Posterior vena cava (tissue), 2 donors: ENCODE measurements at places on chromosomes 7 and 10.

DNA sequence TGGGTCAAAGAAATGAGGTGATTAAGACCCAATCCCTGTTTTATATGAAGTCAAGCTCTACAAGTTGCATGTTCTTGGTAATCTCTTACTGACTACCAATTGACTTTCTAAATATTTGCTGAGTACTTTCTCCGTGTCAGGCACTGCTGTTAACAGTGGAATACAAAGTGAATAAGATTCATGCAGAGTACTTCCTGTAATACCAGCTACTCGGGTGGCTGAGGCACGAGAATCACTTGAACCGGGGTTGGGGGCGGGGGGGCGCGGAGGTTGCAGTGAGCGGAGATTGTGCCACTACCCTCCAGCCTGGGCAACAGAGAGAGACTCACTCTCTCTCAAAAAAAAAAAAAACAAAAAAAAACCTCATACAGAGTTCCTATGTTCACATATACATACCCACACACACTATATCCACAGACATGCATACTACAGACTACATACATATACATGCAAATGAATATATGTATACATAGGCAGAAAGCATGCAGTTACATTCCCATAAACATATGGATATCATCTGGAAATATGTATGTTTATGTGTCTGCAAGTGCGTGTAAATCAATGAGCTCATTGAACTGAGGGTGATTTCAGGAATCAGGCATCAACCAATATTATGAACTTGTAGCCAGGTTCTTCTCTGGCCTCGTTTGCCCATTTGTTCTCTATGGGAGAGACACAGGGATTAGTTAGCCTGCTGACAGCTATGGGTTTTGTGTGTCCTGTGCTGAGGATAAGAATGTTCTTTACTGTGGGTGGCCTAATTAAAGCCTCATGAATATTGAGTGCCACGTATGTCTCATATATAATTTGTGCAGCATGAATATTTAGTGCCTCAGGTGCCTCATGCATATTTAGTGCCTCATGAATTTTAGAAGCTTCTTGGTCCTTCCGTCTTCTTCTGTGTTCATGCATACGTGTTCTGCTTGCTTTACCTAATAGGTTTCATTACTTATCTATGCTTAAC is 73.9 kb downstream of the BICC1 start:
- DNase-seq = no peak

GRCh38 chr10:102334101-102334500 is 61.4 kb upstream of the NFKB2 start:
- no peak for DNase-seq

DNA sequence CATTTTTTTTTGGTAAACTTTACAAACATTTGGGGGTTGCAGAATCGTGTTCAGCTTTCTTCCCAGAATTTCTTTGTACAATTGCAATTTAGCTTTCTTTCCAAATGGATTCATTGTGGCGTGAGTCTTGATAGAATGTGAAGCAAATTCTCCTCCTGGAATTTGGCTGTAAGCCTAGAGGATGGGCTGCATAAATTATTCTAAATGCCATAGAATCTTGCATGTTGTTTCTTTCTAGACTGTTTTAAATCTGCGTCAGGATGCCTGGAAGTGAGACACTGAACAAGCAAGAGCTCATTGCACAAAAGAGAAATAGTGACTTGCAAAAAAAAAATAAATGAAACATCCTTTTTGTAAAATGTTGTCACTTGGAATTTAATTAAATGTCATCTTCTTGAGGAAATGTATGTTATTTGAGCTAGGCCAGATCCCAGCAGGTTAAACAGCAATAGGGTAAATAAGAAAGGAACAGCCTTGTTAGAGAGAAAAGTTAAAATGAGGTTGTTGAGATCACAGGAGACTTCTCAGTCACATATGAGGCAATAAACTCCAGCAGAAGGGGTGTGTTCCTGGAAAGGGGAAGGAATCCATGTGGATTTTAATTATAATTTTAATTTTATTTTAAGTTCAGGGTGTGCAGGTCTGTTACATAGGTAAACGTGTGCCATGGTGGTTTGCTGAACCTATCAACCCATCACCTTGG is 483.0 kb downstream of the PLXDC2 start:
- no peak for DNase-seq

GRCh38 chr10:72563327-72563932 is 62.4 kb downstream of the MICU1 start:
- DNase-seq = no peak

DNA sequence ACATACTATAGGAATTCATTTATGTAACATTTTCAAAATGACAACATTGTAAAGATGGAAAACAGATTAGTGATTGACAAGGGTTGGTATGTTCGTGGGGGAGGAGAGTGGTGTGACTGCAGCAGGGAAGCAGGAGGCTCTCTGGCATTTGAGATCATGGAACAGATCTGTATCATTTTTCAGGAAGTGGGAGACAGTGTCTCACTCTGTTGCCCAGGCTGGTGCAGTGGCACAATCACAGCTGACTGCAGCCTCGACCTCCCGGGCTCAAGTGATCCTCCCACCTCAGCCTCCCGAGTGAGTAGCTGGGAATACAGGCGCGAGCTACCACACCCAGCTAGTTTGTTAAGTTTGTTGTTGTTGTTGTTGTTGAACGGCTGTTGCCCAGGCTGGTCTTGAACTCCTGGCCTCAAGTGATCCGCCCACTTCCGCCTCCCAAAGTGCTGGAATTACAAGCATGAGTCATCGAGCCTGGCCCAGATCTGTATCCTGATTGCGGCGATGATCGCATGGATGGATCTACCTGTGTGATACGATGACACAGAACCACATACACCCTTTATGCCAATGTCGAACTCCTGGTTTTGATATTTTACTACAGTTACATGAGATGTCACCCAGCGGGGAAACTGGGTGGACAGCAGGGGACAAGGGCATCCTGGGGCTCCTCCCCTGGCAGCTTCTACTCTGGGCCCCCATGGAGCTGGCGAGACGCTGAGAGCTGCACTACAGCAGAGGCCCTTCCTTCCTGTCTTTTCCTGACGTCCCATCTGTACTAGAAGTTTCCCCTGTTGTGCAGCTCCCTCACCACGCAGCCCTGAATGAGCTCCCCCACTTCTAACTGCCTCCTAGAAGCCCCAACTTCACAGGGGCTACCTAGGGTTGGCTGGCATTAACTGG is 12.3 kb upstream of the CYTH3 start:
- DNase-seq = peak; percentile 69

GRCh38 chr10:100502926-100503494 is 16.7 kb downstream of the SEC31B start:
- DNase-seq = no peak

DNA sequence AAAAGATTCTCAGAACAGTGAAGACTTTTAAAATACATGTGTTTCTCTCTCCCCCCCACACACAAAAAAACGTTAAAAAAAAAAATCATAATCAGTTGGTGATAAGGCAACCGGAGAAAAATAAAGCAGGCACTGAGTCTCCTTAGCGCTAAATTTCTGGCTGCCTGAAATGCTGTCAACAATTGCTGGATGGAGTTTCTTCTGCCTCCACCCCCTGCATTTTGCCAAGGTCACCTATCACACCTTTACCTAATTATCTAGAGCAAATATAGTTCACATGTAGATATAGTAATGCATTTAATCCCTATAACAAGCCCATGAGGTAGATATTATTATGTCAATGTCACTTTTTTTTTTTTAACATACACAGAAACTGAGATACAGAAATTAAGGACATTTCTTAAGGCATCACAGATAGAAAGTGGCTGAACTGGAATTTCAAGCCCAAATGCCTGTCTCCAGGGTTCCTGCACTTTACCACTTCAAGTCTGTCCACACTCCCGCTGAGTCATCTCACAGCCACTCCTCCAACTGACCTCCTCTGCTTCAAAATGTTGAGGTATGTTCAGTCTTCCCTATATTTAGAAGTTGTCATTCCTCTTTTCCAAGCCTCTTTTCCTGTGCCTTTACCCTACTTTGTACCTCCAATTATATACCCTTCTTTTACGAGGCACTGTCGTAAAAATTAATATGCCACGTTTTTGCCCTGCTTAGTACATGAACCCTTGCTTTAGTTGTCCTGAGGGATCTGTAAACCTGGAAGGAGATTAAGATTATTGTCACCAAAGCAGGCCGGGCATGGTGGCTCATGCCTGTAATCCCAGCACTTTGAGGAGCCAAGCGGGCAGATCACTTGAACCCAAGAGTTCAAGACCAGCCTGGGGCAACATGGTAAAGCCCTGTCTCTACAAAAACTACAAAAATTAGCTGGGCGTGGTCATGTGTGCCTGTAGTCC is 72.8 kb upstream of the MPP7 start:
- DNase-seq = no peak

GRCh38 chr7:122383934-122384333 is 79.4 kb upstream of the FEZF1 start:
- no peak for DNase-seq

- DNase-seq = no peak
These were observed 23.2 kb downstream of the STMP1 start for GRCh38 chr7:135685306-135686084.

DNA sequence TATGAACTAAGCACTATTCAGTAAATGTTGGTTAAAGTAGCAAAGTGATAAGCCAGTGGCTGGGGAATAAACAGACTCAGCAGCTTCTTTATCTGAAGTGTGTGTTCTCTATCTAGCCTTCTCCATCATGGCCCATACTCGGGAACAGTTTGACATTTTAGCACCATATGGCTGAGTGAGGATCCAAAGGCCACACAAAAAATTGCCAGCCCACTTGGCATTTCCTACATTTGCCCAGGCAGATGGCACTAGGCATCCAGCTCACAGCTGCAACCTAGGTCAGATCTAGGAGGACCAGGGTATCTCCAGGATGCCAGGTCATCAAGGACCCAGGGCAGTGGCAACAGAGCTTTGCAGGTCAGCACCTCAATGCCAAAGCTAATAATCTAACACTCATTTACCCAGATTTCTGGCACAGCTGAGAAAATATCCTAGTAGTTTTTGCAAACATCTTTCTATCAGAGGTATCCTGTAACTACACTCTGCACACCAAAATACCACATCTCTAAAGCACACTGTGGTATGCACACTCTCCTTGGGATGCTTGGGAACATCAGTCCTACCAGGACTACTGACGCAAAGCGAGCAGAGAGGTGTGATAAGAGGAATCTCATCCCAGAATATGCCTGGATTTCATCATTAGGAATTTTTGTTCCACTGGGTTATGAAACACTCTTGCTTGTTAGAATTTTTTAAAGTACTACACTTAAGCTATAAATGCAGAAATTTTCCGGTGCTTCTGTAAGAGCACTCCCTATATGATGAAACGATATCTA is 61.7 kb downstream of the DOCK4 start:
- DNase-seq = no peak

- DNase-seq = no peak
These were observed 57.2 kb downstream of the MAD1L1 start for GRCh38 chr7:2175514-2175913.

DNA sequence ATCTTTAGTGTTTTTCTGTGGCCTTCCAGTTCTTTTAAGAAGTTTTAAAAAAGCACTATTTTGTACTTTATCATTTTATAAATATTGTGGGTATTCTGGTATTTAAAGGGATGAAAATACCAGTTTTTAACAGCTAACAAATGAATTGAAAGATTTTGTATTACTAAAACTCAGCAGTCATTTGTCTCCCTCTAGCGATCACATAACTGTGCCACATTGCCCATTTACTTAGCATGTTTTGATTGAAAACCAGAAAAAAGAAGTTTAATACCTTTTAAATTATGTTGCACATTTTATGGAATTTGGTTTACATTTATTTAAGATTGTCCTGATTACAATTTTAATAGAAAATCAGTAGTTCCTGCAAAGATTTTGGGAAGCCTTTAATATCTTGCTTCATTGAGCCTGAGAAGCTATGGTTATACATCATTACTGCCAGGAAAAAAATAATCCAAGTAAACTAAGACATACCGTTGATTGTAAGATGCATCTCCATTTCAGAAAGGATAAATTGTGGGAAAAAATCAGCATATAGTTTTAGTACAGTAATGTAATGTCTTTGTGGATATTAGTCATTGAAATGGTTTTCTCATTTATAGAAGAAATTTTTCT is 34.9 kb downstream of the TAX1BP1 start:
- no peak for DNase-seq

DNA sequence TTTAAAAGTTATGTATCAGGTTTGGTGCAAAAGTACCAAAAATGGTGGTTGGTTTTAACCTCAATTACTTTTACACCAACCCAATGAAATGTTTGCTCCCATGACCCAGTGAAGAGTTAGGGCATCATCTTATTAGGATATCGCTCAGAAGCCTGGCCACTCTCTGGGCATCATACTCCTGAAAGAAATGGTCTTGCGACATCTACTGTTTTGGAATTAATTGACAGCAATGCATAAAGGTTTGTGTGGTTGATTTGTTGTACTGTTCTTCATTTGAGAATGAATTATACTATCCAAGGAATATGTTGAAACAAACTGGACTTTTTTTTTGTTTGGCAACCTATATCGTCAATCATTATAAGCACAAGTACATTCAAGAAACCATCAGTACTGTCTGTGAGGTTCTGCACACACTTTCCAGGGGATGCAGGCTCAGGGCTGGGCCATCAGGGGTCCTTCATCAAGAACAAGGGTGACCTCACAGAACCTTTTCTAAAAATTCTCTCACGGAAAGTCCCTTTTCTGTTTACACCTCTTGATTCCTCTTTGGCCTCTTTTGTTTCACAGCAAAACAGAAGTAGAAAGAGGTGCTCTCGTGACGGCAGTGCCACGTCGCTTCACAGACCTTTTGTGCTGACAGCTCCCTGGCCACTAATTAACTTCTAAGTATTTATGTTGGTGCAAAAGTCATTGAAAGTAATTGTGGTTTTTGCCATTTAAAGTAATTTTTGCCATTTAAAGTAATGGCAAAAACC is 117.2 kb upstream of the KLF6 start:
- no peak for DNase-seq

- no peak for DNase-seq
These were observed 690.9 kb downstream of the NXPH1 start for GRCh38 chr7:9124320-9124719.

DNA sequence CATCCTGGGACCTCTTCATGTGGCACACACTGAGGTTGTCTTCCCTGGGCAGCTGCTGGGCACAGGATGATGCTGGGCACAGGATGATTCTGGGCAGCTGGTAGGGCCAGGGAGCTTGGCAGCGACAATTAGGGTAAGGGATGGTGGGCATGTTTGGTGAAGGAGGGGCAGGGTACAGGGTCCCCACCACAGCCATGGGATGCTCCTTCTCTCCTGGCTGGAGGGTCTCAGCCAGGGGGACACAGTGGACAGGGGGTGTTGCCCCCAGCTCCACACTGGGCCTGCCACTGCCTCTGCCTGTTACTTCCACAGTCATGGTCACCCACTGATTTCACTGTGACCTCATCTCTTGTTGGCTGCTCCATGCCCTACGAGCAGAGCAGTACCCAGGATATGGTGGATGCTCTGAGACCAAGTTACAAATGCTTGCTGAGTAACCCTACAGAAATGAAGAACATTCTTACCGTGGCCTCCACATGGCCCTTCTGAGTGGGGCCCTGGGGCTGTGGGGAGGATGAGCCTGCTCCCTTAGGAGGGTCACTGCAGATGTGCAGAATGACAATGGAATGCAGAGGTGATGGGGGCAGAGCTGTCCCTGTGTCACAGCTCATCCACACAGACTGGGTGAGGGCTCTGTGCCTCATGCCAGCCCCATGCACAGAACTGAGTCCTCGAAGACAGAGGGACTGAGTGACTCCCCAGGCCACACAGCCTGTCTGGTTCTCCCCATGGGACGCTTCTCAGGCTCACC is 28.4 kb upstream of the RET start:
- DNase-seq = no peak

- DNase-seq = no peak
These were observed 217.7 kb downstream of the TCF7L2 start for GRCh38 chr10:113167702-113168101.
